ENCODE measurements at places on chromosomes 5 and 9.

DNA sequence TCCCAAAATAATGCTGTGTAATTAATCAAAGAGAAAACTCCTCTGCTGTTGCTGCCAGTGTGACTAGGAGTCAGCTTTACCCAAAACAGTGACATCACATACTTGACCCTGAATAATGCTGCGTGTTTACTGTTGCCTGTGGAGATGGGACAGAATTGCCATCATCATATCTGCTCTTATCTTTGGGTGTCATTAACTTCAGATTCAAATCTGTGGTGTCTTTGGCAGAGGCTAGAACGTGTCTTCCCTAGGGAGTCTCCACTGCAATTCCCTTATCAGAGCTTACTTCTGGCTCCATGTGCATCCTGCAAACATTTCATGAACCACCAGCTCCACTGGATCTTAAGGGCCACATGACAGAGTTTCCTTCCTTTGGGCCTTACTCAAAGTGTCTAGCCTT is 88.9 kb upstream of the MRPS30 start:
- no peak for DNase-seq

GRCh38 chr5:142512043-142513042 is 173.5 kb downstream of the FGF1 start:
- DNase-seq: no peak

DNA sequence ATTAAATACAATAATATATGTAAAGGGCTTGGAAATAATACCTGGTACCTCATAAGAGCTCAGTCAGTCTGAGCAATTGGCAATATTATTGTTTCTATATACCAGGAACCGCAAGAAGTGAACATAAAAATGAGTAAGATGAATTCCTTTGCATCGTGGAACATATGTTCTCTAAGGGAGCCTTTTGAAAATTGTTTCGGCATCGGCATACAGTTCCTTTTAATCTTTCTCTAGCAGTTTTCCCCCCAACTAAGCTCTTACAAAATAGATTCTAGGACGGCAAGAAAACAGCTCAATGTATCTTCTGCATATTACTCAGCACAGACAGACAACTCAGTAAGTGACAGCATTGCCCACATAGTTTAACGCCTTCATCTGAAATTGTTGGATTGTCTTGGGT is 426.6 kb upstream of the WWC1 start:
- DNase-seq: no peak

GRCh38 chr5:173592050-173592669 is 24.3 kb downstream of the BOD1 start:
- DNase-seq: no peak

- DNase-seq: no peak
These were observed 140.0 kb upstream of the HMHB1 start for GRCh38 chr5:143671674-143672569.

GRCh38 chr9:13841746-13842462 is 472.0 kb downstream of the NFIB start:
- no peak for DNase-seq

- no peak for DNase-seq
These were observed 250.2 kb downstream of the CYLC2 start for GRCh38 chr9:103245369-103245768.

DNA sequence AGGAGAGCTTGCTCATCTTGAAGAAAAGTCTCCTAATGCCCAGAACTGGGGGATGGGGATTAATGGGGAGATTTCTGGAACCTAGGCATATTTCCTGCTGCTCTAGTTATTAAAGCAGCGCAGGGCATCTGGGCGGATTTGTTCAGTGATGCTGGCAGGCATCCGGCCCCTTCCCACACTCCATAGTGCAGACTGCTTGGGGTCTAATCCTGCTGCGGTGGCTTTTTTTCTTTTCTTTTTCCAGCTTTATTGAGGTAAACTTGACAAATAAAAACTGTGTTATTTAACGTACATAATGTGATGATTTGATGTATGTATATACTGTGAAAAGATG is 30.7 kb downstream of the PPARGC1B start:
- DNase-seq: no peak

DNA sequence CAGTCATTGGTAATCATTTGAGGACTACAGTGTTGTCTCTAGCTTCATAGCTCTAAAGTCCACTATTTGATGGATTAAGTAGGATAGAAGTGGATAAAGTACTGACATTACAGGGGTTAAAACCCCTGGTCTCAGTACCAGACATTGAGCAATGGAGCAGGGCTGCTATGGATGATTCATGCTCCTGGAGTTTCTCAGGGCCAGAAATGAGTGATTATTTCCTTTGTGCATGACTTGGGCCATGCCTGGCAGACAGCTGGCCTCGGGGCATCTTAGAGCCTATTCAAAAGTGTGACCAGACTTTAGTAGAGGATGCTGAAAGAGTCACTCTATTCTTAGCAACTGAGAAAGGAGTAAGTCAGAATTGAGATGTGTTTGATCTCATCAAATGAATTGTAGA is 350.7 kb upstream of the TLE4 start:
- no peak for DNase-seq

DNA sequence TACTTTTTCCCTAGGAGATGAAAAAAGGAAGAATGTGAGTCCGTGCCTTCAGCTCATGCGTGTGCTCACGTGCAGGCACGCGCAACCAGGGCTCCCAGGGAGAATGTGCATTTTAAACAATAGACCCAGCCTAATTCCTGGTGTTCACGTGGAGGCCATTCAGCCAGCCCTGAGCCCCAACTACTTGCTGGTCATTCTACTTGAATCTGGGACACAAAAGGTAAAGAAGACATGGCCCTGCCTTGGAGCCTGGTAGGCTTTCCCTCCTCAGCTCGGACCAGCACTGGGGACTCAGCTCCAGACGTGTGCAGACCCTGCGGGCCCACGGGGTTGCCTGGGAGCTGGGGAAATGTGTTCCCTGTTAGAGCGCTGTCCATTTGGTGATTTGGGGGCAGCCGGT is 125.5 kb downstream of the MVB12B start:
- no peak for DNase-seq

- DNase-seq: no peak
These were observed 39.8 kb upstream of the PTCH1 start for GRCh38 chr9:95556521-95556920.

DNA sequence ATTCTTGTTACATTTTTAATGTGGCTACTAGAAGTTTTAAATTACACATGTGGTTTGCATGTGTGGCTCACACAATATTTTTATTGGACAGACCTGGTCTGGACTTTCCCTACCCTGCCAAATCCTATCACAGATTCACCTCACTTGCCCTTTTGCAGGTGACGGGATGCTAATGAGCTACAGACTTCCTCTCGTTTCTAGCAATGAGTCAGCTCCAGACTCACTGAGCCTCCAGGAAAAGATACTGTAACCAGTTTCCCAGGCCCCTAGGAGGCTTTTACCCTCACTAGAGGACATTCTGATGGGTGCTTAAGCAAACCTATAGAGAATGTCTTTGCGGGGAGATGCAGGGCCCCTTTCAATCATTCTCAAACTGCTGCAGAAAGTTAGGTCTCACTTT is 135.4 kb downstream of the WDR41 start:
- DNase-seq: no peak

GRCh38 chr5:6718718-6719117 is 5.5 kb downstream of the TENT4A start:
- DNase-seq: no peak

GRCh38 chr5:150489360-150490295 is 18.3 kb upstream of the NDST1 start:
- DNase-seq: no peak

DNA sequence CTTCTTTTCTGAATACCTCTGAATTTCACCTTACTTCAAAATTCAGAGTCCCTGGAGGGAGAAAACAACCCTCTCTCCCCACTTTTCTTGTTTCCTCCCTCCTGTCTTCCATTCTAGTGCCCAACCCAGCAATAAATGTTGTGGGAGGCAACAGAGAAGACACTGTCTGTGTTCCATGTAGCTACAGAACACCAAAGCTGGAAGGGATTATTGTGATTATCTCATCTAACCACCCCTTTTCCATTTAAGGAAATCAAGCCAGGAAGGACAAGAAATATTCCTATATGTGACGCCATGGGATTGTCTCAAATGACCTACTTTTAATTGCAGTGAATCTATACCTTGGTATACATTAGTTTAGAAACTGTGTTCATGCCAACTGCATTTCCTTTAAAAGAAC is 476.6 kb upstream of the TNC start:
- no peak for DNase-seq

GRCh38 chr9:124810663-124811355 is 33.9 kb downstream of the OLFML2A start:
- no peak for DNase-seq

DNA sequence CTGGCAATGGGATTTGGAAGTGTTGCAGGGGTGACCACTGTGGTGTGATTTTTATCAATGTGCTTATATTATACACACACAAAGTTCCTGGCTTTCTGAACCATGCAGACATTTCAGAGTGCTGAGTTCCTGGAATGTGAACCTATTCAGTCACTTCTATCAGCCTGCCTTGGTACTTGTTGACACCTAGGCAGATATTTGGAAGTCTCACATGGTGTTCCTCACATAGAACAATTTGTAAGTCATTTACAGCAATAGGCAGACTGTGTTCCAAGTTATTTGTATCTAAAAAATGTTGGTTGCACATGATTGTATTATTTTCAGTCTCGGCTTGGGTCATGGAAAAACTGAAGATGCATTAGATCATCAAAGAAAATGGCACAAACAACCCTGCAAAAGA is 182.2 kb downstream of the SREK1 start:
- no peak for DNase-seq

DNA sequence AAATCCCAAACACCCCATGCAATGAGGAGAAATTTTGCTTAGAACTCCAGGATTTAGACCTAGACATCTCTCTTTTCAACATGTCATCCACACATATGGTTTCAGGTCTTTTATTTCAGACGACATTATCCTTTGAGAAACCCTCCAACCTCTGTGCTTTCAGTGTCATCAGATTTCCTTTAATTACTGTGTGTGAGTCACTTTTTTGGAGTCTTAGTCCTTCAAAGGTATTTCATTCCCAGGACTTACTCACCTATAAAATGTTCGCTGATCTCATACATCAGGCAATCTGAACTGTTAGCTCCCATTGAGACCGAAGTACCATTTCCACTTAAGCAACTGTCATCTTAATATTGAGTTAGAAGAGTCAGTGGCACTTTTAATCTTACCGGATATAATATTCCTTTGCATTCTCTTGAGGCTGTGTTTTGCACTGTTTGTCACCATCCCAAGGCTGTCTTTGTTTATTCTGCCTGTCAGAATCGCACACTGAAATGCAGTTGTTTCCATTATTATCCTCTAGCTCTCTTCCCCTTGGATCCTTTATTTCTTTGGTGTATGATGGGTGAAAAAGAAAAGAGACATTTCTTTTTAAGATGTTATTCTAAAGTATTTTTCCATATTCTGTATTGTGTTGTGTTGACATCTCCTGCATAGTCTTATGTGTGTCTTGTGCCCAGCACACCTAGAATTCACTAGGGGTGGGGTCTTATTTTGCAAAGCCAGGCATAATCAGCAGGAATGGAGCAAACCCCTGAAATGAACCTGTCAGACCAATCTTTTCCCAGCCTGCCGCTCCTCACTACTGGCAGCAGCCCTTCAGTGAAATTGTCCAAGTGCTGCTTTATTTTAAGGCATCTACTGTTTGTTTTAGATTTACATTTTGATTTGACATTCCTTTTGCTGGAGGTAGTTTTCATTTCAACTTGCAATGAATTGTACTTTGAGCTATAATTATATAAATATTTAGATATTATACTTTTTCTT is 155.4 kb downstream of the PAM start:
- no peak for DNase-seq

DNA sequence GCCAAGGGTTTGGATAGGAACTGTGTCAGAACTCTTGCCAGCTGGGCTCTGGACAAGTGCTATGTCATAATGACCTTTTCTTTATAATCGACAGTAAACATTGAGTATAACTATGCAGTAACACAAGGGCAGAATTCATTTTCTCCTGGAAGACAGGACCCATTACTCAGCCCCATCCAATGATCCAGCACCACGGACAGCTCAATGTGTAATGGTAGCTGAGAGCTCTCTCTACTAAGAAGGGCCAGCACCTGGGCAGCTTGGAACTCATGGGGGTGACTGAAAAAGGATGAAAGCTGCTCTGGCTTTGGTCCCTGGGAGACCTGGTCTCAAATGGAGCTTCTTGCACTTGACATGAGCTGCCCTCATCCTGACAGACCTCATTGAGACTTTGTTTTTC is 347.8 kb downstream of the TRIM32 start:
- DNase-seq: no peak

DNA sequence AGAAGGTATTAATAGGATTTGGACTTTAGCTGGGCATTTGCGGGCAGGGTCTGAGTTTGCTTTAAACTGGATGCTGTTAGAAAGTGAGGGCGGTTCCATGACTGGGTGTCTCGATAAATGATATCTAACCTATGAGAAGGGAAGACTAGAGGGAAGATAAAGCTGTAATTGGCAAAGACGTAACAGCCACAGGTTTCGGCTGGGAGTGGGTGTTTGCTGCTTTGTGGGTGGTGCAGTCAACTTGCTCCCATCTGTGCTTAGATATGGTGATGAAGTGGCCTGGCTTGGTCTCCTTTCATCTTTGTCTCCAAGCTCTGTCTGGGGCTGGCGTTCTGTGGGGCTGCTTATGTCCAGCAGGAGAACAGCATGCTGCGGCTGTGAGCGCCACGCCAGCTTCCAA is 23.3 kb downstream of the OR2V1 start:
- no peak for DNase-seq

- no peak for DNase-seq
These were observed 6.8 kb downstream of the MACROH2A1 start for GRCh38 chr5:135392256-135392655.

Data from central memory CD8-positive, alpha-beta T cell (primary cell).